ENCODE measurements at places on chromosomes 16 and 17.
A peak's percentile ranks its signal among the peaks of the same experiment; 100 is the strongest.

- DNase-seq, result no peak
These were observed 193.2 kb upstream of the MPHOSPH6 start for GRCh38 chr16:82363026-82363816.

DNA sequence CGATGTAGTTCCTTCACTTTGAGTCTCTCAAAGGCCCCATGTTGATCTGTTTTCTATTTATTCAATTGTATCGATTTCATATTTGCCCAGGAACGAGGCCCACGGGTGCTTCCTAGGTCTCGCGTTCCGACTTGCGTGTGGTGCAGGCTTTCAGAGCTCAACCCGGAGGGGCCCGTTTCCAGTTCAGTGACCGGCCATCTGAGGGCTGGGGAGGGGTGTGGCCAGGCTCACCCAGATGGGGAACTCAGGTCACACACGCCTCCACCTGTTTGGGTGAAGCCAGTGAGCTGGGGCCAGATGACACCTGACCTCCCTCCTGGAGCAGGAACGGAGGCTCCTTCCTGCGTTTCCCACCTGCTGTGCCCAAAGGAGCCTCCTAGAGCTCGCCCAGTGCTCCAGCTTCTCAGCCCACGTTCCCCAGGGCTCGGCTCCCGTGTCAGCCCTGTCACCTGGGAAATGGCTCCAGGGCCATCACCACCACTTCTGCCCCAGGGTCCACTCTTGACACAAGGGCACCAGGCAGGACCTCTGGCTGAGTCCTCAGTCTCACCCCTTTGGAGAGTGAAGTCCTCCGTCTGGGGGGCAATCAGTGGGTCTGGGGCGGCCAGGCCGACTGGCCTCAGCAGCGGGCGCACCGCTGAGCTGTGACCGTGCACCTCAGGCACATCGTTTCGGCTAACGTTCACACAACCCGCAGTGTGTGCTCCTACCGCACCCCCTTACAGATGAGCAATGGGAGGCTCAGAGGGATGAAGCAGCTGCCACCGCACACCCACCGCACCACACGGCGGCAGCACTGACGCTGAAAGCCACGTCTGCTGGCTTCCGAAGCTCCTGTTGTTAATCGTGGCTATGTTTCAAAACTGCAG, 18.0 kb downstream of the FOXF1 start:
- DNase-seq, result no peak

- DNase-seq, result no peak
These were observed 202.6 kb downstream of the PARN start for GRCh38 chr16:14427371-14427948.

DNA sequence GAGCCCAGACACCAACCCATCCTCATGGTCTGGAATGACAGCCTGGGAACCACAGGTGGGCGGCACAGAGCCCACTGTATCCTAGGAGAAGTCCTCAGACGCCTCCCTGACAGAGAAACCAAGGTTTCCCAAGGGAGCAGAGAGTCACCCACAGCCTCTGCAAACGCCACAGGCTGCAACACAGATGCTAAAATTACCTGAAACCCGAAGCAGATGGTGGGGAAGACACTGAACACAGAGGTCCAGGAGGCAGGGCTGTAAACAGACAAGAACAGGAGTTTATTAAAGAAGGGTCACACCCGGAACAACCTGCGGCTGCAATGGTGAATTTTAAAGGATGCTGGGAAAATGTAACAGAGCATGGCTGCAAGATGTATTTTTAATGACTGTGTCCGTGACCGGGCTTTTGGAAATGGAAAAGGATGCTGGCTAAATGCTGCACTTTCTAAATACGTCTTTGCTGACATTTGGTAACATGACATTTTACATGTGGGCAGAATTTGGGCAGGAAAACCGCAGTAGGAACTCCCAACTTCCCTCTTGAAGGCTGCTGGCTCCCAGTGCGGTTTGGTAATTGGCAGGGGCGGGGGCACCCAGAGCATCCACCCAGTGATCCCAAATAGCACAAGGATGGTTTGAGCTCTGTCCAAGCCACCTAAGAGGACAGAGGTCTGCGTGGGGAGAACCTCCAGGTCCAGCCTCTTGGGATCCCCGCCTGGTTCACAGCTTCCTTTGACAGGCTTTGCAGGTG, 13.1 kb downstream of the SLC38A8 start:
- no peak for DNase-seq

DNA sequence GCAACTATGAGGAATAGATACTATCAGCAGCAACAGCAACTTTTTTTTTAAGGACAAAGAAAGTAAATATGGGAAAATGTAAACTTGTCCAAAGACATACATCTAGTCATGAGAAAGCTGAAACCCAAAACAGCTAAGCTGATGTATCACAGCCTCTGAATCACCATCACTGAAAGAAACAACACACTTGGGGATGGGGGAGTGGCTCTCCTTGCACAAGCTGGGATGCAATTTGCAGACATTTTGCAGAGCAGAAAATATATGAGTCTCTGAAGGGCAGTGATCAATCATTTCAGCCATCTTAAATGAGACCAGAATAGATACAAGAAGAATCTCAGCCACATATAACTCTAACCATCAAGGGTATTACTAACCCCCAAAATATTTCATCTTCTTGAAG, 79.1 kb downstream of the GRIN2A start:
- no peak for DNase-seq

GRCh38 chr17:27226611-27227230, 67.2 kb upstream of the WSB1 start:
- peak; percentile 74 for DNase-seq

DNA sequence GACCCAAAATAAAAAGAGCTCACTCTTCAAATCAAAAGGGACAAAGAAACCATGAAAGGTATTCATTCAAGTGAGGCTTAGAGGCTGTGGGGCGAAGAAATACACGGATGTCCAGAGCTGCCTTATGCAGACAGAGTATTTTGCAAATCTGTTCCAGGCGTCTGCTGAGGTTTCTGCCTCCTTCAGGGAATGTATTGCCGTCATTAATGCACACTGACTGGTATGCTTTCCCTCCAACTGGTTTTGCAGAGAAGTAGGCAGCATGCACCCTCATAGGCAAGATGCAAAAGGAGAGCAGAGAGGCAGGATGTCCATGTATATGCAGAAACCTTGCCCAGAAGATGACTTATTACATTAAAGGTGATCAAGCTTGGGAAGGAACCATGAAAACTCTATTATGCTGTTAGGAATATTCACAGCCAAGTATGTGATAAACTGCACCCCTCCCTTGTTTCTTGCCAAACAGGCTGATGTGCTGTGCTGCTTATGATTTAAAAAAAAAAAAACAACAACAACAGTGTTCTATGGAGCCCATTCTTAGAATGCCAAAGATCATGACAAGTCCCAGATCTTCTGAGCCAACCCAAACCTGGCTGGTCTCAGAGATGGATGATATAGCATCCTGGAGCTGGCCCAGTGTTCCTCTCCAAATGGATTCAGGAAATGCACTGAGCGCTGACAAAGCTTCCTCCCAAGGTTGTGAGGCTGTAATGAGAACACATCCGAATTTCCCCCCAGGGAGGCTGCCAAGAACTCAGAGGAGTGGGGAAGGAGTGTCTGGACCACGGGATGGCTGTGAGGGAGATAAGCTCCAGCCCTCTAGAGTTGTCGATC, 77.6 kb upstream of the HLF start:
- DNase-seq, result no peak

GRCh38 chr17:82926716-82927115, 86.9 kb upstream of the ZNF750 start:
- no peak for DNase-seq

DNA sequence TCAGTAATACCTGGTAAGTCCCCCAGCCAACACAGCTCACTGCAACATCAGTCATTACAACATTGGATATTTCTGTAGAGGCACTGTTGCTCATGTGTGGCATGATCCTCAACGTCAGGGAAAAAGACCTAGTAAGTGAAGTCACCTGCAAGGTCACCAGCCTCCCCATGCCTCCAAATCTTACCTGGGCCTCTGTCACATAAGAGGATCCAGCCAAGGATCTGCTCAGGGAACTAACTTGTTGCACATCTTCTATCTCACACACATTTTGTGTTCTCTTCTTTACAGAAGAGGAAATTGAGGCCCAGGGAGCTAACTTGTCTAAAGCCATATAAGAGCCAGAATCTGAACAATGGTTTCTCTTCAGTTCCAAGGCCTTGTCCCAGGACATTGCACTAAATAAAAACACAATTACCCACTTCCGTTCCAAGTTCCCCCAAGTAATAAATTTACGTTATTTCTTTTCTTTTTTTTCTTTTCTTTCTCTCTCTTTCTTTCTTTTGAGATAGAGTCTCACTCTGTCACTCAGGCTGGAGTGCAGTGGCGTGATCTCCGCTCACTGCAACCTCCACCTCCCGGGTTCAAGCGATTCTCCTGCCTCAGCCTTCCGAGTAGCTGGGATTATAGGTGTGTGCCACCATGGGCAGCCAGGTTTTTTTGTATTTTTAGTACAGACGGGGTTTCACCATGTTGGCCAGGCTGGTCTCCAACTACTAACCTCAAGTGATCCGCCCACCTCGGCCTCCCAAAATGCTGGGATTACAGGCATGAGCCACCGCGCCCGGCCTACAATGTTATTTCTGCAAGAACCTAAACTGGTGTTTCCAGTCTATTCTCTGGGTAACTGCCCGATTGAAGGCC, 1.3 kb downstream of the SHMT1 start:
- no peak for DNase-seq

- no peak for DNase-seq
These were observed 4.3 kb downstream of the ATP1B2 start for GRCh38 chr17:7654832-7655540.

- no peak for DNase-seq
These were observed 201.3 kb downstream of the XYLT1 start for GRCh38 chr16:17269439-17269838.

DNA sequence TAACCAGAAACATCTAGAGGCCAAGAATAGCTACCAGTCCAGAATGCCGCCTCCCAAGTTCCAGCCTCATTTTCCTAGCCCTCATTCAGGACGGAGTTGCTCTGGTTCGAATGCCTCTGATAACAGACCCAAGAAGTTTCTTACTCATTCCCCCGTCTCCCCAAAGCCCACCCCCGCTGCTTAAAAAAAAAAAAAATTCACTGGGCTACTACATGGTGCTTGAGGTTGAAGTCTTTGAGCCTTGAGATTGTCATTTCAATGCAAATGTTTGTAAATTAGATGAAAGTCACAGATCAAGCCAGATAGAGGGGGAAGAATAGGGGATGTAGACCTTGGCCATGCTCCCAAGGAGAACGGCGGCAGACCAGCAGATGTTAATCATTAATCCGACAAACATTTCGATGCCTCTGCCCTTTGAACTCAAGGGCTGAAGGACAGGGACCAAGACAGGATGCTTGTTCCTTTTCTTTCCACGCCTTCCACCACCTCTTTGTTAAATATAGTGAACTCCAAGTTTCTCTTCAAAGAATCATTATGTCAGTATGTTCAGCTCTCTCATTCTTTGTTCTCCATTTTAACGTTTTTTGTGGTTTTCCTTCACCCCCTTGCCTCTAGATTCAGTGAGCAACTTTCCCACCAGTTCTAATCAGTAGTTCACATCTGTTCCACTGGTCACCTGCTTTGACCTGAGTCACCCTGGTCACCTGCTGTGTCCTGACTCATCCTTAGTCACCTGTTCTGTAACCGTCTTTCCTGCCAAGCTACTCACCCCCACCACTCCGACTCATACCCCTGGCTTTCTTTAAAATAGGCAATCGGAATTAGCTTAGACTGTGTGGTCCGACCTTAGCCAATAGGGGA, 190.3 kb downstream of the CPPED1 start:
- peak; percentile 79 for DNase-seq

DNA sequence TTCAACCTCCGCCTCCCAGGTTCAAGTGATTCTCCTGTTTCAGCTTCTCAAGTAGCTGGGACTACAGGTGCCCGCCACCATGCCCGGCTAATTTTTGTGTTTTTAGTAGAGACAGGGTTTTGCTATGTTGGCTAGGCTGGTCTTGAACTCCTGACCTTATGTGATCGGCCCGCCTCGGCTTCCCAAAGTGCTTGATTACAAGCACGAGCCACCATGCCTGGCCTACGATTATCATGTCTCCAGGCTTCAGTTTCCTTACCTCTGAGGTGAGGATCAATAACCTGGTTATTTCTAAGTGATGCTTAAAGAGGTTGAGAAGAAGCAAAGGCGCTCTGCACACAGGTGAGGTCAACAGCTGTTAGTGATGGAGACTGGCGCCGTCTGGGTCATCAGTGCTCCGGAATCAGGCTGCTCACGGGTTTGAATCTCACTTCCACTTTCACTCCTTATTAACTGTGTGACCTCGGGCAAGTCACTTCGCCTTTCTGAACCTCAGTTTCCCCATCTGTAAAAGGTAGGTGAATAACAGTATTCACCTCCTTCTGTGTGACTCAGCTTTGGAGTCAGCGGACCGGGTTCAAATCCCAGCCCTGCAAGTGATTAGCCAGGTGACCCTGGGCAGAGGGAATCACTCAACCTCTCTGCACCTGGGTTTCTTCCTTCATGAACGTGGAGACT, 745 bp upstream of the ABCC1 start:
- no peak for DNase-seq

DNA sequence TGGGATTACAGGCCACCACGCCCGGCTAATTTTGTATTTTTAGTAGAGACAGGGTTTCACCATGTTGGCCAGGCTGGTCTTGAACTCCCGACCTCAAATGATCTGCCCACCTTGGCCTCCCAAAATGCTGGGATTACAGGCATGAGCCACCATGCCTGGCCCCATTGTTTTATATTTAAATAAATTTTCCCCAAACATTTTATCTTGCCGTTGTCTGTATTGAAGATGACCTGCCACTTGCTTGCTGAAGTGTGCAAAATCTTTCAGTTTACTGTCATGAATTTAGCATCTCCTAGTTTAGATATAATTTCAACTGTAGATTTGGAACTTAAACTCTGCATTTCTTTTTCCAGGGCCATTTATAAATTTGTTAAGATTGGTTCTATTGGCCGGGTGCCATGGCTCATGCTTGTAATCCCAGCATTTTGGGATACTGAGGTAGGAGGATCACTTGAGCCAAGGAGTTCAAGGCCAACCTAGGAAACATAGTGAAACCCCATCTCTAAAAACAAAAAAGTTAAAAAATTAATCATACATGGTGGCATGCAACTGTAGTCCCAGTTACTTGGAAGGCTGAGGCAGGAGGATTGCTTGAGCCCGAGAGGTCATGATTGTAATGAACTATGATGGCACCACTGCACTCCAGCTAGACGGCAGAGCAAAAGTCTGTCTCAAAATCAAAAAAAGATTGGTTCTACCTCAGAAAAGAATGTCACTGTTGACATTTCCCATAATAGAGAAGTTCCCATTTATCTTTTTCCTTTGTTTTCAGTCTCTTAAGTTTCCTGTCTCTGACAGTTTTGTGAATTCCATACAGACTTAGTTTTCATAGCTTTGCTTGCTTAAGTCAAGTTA, 84.4 kb downstream of the VMP1 start:
- DNase-seq, result no peak

- DNase-seq, result no peak
These were observed 5.0 kb downstream of the DPH1 start for GRCh38 chr17:2034806-2035540.

DNA sequence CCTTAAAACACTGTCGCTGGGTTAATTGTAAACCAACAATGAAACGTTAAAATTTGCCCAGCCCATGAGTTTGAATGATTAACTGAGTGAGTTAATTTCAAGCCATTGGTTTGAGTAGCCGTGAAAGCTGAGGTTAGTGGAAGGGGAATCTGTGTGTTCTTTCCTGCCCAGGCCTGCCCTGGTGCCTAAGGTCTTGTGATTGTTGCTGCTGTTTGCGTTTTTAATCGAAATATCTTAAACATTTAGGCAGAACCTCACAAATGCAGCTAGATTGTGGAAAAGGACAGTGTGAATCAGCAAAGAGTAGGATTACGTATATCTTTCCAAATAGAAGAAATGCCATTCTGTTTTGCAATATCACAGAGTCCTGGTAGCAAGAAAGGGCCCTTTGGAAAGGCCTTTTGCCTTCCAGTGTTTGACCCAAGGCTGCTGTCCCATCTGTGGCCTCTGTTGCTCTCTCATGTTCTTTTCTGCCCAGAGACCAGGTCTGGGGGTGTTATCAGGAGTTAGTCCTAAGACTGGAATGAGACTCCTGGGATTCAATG, 113.8 kb downstream of the MSI2 start:
- no peak for DNase-seq

Measured in RKO (cell line).